Smooth muscle cell of trachea (primary cell): ENCODE measurements at places on chromosomes 7 and 10. TPM values are rescaled to one million over a fixed set of nuclear protein-coding genes. Genes with fewer than 3 reads are reported as not detected.

MEST gene
- 6.8 and 23.0 TPM in 2 replicates for total RNA-seq

CNNM2 gene
- 8.3 and 12.7 TPM in 2 replicates for total RNA-seq

TMEM213 gene
- total RNA-seq: not detected in 2 replicates

OR6B1 gene
- not detected in 2 replicates for total RNA-seq

AP4M1 gene
- 33.2 and 53.1 TPM in 2 replicates for total RNA-seq

CPVL gene
- 0.66 and 0.73 TPM in 2 replicates for total RNA-seq
